ENCODE measurements at places on chromosomes 12 and 14.

DNA sequence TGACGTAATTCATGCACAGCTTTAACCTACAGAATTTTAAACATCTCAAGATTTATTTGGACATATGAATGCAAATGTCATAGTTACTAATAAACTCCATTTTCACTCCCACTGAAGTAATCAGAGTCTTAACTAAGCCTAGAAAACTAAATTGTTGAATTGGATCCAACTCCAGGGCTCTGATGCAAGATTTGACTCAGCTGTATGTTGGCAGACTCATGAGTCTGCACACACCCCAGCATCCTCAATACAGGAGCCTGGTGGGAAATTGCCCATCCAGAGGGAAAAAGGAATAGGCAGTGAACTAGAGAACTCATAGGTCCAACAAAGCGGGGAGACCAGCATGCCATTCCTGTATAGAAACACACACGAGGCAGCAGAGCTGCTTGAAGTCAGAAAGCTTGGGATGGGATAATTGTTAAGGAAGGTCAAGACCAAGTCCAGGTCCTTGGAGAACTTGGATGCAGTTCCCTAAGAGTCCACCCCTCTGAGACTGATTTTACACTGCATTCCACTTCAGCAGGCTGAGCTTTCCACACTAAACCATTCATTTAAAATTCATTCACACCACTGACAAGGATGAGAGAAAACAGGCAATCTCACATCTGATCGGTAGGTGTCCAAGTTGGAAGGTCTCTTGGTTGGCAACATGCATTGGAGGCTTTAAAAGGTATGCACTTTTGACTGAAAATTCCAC, 14.4 kb downstream of the TMTC1 start:
- DNase-seq = no peak

DNA sequence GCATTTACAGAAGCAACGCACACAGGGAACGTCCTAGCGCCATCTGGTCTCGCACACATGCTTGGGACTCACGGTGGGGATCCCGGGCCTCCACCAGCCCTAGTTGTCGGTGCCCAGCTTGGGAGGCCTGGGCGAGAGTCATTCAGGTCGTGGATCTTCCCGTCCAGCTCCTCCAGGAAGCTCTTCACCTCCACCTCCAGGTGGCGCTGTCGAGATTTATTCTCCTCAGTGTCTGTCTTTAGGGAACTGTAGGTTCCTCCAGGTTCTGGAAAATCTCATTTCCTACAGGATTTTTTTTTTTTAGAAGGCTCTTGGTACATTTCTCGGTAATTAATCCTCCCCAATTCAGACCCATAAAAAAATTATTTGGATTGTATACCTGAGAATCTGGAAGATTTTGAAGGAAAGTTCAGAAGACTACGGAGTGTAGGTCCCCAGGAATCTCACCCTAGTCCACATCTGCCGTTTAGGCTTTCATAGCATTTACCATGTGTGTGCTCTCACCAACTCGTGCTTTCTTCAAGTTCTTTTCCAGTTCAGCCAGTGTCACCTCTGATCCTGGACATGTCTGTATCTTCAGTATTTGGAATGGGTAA, 910.0 kb downstream of the TMEM121 start:
- no peak for DNase-seq

GRCh38 chr12:56078931-56079722, 838 bp upstream of the ERBB3 start:
- DNase-seq = peak; percentile 88

GRCh38 chr14:38205119-38205813, 2.4 kb upstream of the SSTR1 start:
- no peak for DNase-seq

GRCh38 chr12:113310489-113310888, 24.4 kb downstream of the SLC8B1 start:
- DNase-seq = no peak

- no peak for DNase-seq
Observed at GRCh38 chr14:78010688-78011087, 159.5 kb upstream of the NRXN3 start.

DNA sequence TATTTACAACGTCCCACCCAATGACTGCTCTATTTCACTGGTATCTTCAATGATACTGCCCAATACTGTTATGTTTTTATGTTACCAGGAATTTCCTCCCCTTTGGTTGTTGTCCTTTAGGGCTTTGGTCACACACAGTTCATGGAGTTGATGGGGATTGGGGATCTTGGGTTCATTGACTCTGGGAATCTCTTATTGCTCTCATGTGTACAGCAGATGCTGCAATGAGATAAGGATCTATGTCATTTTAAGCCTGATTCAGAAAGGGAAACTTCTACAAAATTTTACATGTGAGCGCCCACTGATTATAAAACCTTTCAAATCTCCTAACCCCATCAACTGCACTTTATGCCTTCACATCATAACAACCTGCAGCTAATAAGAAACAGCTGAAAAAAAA, 67.2 kb downstream of the FAR2 start:
- DNase-seq = no peak

GRCh38 chr12:80490329-80490728, 46.3 kb downstream of the PTPRQ start:
- DNase-seq = no peak

DNA sequence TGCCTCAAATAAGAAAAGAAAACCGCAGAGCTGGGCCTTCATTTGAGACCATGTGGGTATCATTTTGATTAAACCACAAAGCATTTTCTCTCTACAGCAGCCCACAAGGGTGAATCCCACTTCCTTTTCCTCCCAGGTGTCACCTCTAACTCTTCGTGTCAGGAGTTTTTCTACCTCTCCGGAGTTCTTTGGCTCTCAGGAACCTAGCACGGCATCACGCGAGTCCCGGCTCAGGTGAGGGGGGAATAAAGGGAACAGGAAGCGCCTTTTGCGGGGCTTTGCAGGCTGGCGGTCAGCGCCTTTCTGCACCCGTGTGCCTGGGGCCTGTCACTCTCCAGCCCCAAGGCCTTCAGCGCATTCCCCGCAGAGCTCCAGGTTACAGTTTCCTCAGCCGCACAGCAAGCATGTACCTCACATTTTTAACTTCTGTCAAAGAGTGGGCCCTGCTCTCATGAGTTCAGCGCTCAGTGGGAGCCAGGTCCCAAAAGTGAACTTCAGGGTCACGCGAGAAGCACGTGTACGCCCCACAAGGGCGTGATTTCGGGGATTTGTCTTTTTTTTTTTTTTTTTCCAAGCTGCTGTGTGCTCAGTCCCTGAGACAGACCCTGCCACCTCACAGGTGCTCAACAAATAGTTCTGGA, 740 bp upstream of the PRPF40B start:
- DNase-seq = peak; percentile 43

GRCh38 chr14:78310272-78310671, 140.1 kb downstream of the NRXN3 start:
- DNase-seq = no peak

DNA sequence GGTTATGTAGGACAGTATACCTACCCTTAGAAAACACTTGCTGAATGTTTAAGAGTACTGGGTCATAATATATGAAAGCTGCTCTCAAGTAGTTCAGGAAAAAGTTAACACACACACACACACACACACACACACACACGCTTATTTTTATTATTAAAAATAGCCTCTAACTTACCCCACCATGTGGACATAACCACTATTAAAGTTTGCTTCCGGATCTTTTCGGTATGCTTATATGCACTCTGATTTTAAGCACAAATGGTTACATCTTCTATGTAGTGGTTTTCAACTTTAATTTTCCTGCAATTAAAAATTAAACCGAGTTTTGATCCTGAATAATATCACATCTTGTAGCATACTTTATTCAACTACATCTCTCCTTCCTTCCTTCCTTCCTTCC, 84.9 kb upstream of the TRAF3 start:
- no peak for DNase-seq

DNA sequence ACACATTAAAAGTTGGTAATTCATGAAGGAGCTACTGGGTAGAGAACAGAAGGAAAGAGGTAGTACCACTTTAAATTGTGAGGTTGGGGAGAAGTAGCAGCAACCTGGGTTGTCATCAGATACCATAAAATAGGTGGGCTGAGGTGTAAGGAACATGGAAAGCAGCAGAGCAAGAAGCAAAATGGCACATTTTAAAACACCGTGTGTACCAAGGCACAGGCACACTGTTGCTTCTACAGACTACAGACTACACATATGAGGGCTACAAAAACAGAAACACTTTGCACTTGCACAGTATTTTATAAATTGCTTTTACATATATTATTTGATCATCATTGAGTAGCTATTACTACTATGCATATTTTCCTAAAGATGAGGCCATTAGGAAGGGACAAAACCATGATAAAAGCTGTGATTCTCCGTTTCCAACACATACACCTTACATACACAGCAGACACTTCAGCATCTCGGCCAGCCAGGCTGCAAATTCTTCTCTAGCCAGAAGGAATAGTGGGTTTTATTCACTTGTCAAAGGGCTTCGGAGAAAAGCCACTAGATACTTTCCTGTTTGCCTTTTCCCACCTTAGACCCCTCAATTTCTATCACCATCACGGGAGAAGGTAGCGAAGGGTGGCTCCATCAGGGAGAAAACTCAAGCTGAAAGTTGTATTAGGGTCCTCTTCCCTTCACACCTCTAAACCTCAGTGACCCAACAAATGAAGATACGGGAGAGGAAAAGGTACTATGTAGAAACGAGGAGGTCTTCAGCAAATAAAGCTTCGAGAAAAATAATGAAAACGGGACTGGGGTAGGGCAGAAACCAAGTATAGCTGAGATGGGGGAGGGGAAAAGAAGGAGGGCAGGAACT, 1.6 kb downstream of the PYM1 start:
- no peak for DNase-seq

DNA sequence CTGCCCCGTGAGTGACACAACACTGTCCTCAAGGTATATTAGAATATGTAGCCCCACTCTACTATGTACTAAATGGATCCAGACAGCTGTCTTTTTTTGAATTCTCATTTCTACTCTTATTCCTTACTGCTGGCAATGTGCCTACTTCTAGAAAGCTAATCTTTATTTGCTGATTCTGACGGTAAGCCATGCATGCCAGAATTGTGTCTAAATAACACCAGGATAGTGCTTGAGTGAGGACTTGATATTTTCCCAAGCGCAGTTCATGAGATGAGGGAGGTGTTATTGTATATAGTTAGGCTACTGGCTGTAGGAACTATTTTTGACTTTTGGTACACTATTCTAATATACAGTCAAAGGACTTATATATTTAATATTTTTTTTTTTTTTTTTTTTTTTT, 316.2 kb upstream of the NAV3 start:
- no peak for DNase-seq

DNA sequence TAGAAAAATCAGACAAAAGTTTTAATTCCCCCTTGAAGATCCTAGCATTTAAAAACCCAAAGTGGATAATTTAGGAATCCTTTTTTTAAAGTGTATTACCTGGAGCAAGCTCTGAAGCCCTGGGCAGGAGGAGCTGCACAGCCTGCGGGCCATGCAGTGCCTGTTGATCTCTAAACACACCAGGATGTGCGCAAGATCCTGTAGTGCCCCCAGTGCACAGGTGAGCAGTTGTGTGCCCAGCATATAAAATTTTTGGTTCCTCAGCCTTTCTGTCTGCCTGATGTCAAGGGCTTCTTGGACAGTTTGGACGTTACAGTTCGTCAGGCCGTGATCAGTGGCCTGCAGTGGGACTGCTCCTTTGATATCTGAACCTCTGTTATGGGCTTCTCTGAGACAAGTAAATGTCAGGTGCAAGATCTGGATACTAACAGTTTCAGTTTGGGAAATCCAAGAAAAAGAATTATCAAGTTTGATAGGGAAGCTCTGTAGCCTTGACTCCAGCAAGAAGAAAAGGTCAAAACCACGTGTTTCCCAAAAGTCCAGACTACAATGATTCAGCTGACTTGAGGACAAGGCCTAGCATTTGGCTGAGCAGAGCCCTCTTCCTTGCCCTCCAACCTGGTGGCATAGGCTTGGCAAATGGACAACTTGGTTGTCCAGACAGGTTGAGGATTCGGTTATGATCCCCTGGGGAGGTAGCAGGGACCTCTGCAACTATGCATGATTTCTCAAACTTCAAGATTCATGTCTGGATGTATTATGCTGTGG, 1.0 kb downstream of the ATXN7L3B start:
- peak; percentile 30 for DNase-seq

DNA sequence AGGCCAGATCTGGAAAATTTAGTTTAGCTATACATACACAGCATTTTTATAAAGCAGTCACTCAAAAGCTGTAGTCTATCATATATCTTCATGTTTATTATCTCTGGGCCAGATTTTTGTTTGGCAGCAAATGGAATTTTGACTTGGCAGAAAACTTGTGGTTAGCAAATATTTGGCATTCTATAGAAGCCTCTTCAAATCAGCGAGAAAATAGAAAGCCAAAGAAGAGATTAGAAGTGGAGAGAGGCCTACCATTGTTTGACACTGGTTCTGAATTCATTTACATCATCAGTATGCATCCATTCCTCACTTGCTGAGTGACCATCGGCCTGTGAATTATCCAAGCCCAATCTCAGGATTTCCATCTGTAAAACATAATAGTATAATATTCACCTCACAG, 1077.6 kb downstream of the GALC start:
- DNase-seq = no peak

GRCh38 chr14:105839425-105840265, 313.3 kb downstream of the TMEM121 start:
- DNase-seq = no peak

DNA sequence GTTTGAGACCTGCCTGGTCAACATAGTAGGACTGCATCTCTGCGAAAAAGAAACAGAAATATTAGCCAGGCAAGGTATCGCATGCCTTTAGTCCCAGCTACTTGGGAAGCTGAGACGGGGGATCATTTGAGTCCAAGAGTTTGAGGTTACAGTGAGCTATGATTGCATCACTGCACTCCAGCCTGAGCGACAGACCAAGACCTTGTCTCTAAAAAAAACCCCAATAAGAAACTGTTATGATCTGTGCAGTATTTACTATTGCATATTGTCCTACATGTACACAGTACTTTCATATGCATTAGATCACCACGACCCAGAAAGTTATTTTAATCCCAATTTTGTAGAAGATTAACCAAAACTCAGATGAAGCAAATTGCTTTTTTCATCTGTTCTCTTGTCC, 187.5 kb downstream of the PCNX1 start:
- DNase-seq = no peak

GRCh38 chr12:64110864-64111263, 111.2 kb downstream of the KICS2 start:
- DNase-seq = no peak

GRCh38 chr12:120618954-120619615, 21.3 kb upstream of the CABP1 start:
- no peak for DNase-seq

DNA sequence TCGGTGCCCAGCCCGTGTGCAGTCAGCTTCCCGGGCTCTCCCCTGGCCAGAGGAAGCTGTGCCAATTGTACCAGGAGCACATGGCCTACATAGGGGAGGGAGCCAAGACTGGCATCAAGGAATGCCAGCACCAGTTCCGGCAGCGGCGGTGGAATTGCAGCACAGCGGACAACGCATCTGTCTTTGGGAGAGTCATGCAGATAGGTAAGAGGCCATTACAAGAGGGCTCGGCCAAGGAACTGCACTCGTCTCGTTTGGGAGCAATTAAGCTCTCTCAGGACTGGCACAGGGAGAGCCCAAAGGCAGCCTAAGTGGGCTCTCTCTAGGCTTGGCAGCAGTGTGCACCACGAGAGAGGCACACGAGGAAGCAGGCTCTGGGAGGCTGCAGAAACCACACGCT, 3.7 kb downstream of the WNT5B start:
- DNase-seq = no peak

Data from femur (tissue), 1 donor.